AG08395 (cell line): ENCODE measurements at places on chromosomes 2 and 18.

- DNase-seq, result no peak
Observed at GRCh38 chr2:185695711-185696235, 42.8 kb upstream of the FSIP2 start.

DNA sequence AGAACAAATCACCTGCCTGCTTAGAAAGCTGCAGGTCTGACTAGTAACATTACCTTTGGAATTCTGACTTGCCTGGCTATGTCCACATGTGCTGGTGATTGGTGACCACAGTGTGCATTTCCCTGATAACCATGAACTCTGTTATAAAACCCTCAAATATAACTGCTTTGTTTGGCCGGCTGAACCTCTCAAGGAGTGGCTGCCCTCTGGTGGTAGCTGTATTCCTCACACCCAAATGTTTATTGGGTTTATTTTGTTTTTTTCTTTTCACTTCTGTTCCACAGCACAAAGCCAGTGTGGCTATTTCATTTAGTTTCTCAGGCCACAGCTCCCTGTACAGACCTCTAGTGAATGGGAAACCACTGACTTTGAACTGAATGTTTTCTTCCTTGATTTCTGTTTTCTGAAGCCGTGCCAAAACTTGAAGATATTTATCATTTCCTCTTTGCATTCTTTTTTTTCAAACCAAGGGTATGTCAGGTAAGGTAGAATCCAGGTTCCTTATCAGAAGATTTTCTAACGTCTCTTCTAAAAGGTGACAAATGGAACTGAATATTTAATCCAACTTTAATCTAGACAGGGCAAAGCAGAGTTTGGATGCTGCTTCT is 549.0 kb upstream of the VRK2 start:
- DNase-seq, result peak; percentile 62

DNA sequence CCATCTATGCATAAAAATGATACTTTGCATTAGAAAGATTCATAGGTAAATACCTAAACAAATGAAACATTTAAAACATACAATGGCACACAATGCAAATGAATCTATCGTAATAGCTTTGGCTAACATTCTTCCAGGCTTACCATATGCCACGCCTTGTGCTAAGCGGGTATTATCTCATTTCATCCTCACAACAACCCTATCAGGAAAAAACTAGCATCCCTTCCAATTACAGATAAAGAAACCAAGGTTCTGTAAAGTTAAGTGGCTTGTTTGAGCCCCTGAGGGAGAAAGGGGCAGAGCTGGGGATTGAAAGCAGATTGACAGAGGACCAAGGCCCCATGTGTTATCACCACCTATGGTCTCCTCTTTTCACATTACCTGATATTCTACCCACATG is 145.4 kb upstream of the ETAA1 start:
- no peak for DNase-seq

DNA sequence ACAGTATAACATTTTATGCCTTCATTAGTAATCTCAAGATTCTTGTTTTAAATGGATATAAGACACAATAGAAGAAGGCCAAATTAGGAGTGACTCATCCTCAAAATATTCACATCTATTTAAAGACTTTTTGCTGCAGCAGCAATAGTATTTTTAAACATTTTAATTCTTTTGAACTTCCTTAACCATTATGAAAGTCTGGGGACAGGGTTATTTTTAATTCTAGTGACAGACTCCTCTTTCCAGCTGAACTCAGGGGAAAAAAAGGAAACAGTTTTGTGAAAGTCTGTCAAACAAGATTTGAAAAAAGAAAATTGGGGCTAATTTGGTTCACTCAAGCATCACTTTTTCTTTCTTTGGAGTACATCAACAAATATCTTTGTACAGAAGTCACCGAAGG is 541.8 kb downstream of the NUP35 start:
- DNase-seq, result no peak

- no peak for DNase-seq
Observed at GRCh38 chr18:35328868-35329267, 15.4 kb downstream of the ZNF24 start.

DNA sequence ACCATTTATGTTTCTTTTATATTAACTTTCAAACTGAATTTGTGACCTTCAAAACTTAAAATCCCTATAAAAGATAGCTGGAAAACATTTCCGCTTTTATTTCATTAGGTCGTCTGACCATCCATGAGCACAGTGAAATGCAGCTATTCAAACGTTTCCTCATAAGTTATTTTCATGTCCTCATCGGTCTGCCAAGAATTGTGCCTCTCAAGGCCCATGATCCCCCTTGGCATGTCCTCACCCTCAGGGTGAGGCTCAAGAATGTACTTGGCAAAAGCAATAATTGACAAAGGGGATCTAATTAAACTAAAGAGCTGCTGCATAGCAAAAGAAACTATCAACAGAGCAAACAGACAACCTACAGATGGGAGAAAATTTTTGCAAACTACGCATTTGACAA is 12.4 kb downstream of the SLC66A2 start:
- no peak for DNase-seq

- no peak for DNase-seq
Observed at GRCh38 chr2:218265626-218266025, 4.3 kb downstream of the AAMP start.

GRCh38 chr2:32425719-32426141 is 68.9 kb downstream of the BIRC6 start:
- DNase-seq, result peak; percentile 74

GRCh38 chr2:234771176-234771575 is 180.6 kb upstream of the SH3BP4 start:
- DNase-seq, result no peak

DNA sequence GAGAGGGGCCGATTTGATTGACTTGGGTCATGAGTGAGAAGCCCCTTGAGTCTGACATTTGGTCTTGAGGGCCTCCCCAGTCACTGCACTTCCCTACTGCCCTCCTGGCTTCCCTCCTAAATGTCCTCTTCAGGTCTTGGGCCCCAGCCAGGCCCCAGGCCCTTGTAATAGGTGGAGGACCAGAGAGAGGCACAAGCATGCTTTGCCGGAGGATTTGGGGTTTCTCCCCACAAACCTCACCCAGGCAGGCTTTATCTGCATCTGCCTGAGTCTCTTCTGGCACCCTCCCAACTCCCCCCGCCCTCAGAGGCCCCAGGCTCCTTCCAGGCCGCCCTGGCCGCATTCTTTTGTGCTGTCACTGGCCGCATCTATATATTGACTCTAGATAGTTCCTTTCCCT is 270.7 kb downstream of the HAUS1 start:
- no peak for DNase-seq

DNA sequence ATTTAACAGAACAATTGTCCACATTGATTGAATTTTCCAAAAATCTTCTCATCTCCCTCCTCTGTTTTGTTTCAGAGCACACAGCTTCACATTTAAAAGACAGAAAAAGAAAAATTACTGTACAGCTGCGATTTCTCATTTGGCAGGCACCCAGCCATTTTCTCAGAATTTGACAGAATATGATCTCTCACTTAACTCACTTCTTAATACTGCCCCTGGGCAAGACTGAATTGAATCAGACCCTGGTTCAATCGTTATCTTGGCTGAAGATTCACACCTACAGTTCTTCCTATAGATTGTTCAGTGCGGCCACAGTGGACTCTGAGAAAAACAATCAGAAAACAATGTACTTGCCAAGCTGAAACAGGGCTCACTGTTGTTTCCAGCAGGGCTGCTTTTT is 90.2 kb upstream of the LHCGR start:
- no peak for DNase-seq

- DNase-seq, result peak; percentile 71
Observed at GRCh38 chr2:42755191-42755880, 8.6 kb downstream of the OXER1 start.

DNA sequence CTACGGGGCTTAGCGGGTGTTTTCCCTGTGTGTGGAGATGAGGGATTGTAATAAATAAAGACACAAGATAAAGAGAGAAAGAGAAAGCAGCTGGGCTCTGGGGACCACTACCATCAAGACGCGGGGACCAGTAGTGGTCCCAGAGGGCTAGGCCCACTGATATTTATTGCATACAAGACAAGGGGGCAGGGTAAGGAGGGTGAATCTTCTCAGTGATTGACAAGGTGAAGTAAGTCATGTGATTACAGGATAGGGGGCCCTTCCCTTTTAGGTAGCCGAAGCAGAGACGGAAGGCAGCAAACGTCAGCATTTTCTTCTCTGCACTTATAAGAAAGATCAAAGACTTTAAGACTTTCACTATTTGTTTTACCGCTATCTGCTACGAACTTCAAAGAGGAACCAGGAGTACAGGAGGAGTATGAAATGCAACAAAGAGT is 4.5 kb upstream of the GAL3ST2 start:
- no peak for DNase-seq

DNA sequence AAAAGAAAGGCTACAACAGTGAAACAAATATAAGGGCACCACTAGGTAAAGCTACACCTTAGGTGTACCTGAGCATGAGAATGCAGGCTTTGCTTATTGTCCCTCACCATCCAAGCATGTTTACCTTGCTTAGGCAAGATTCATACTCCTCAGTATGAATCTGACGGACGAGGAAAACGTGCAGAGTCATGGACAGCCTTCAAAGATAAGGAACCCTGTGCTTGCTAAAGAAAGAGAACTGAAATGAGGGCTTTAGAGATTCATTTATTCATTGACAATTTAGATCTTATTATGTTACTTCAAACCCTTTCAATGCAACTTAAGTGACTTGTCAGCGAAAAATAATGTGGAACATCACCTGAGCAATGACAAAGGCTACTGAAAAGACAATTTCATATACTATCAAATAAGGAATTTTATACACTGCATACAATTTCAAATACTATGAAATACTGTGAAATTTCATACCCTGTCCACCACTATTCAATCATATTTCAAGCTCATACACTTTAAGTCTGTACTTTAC is 21.7 kb downstream of the CLASP1 start:
- no peak for DNase-seq
